CD8-positive, alpha-beta T cell (primary cell): ENCODE measurements at places on chromosomes 12 and 14.

DNA sequence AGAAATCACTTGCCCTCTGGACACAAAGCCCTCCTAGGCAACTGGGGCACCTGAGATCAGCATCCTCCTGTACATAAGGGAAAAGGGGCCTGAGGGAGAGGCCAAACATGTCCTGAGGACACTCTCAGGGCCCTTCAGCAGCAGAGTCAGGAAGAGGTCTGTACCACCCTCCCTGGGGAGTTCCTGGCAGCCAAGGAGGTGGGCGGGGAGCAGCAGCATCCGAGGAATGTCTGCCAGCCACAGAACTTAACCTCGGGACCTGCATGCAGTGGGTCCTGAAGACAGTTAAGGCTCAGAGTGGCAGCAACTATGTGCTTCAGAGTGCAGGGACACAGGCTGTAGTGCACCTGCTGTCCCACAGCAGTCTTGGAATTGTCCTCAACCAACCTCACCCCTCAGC lies 62.1 kb downstream of the SPTB start:
- no peak for DNase-seq

- DNase-seq: no peak
Measured at GRCh38 chr12:92571844-92572543, 130.8 kb upstream of the PLEKHG7 start.

DNA sequence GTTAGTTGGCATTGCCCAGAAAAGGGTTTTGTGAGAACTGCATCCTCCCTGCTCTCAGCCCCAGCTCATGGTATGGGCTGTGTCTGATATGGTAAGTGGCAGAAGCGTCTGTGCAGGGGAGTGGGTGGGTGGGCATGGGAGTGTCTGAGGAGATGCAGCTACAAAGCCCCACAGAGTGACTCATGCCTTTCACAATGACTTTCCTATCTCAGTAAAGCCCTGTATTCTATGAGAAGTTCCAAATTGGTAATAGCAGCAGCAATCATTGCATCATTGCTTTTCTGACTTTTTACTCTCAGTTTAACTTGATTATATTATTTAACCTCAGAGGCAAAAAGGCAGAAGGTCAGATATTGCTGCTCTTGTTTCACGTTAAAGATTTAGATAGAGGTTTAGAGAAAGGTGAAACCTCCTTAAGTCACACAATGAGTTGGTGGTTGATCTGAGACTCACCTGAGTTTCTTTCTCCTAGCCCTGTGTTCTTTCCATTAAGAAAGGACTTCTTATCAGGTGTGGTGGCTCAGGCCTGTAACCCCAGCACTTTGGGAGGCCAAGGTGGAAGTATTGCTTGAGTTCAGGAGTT lies 171.7 kb downstream of the SLC5A8 start:
- no peak for DNase-seq

- no peak for DNase-seq
Measured at GRCh38 chr14:104792945-104793702, 2.4 kb downstream of the AKT1 start.

DNA sequence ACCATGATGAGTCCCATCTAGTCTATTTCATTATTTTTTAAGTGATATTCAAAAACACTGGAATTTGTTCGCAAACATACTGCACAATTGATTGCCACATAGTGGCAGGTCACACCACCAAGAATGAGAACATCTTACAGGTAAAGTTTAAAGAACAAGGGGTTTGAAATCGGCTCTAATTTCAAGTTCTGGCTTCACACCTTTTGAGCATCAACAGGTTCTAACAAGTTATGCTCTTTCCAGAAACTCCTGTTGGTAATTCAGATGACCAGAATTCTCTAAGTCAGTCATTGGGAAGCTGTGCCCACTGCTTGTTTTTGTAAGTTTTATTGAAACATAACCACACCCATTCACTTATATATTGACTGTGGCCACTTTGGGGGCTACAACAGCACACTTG lies 336.3 kb downstream of the FUT8 start:
- DNase-seq: no peak

GRCh38 chr12:111720457-111720856 lies 34.6 kb downstream of the ACAD10 start:
- DNase-seq: no peak

GRCh38 chr14:21626491-21627230 lies 8.1 kb downstream of the OR10G2 start:
- DNase-seq: no peak

- no peak for DNase-seq
Measured at GRCh38 chr12:111443586-111443985, 37.9 kb downstream of the SH2B3 start.

DNA sequence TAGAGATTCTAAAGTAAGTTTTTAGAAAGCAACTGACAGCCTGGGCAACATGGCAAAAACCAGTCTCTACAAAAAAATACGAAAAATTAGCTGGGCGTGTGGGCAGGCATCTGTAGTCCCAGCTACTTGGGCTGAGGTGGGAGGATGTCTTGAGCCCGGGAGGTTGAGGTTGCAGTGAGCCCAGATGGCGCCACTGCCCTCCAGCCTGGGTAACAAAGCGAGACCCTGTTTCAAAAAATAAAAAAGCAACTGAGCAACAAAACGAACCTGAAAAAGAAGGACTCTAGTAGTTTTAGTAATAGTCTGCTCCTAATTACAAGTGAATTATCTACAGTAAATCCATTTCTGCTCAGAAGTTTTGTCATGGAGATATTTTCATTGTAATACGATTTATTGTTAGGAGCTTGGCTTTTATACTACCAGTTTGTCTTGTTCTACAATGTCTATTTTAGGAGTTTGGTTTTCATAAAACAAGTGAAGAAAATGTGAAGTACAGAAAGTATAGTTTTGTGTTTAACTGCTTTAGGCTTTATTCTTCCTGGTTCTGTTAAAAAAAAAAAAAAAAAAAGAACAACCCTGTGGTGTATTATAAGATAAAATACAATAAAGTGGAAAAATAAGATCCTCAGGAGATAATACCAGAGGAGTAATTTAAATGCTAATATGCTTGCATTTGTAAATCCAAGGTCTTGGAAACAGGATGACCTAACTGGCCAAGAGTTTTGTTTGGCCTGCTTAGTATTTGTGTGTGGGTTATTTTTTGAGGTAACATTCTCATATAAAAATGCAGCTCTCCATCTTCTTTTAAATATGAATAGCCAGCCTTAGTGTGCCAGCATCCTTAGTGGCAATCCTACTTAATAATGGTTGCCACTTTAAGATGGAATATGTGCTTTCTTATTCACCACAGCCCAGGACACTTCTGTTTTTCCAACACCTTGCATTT lies 2.8 kb downstream of the TMX1 start:
- DNase-seq: no peak

GRCh38 chr14:24232645-24233537 lies at the start of gene GMPR2:
GMPR2 (plus strand) TSS chr14:24232929; CDS start chr14:24233254, 325 bp downstream.
- no peak for DNase-seq

GRCh38 chr14:56237398-56237797 lies 119.2 kb downstream of the PELI2 start:
- DNase-seq: no peak

GRCh38 chr12:3130057-3130830 lies 53.1 kb downstream of the TSPAN9 start:
- DNase-seq: no peak

- DNase-seq: no peak
Measured at GRCh38 chr12:44369998-44370397, 506.1 kb downstream of the NELL2 start.

GRCh38 chr14:68780358-68781160 lies 12.3 kb downstream of the ZFP36L1 start:
- DNase-seq: no peak
